ENCODE measurements at places on chromosomes 12 and 14.
A peak's percentile ranks its signal among the peaks of the same experiment; 100 is the strongest.

DNA sequence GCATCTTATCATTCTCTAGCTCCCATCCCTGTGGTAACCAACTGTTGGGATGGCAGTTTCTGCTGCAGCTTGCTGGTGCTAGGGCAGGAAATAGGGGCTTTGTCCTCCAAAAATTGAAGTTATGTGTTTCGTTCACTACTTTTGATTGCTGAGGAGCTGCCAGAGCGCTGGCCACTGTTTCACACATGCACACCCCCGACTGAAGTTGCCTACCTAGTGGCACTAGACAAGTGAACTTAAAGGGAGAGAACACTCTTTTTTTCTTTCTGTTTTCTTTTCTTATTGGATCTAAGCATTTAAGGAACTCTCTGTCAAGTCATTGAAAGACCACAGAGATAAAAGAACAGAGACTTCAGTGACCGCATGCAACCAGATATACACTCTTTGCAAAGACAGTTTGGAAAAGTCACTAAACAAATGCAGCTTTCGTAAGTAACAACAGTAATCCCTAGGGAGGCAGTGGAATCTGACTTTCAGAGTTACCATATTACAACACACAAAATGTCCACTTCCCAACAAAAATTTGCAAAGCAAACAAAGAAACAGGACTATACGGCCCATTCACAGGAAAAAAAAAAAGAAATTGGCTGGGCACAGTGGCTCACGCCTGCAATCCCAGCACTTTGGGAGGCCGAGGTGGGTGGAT is 12.0 kb downstream of the TFCP2 start:
- DNase-seq: peak; percentile 52

DNA sequence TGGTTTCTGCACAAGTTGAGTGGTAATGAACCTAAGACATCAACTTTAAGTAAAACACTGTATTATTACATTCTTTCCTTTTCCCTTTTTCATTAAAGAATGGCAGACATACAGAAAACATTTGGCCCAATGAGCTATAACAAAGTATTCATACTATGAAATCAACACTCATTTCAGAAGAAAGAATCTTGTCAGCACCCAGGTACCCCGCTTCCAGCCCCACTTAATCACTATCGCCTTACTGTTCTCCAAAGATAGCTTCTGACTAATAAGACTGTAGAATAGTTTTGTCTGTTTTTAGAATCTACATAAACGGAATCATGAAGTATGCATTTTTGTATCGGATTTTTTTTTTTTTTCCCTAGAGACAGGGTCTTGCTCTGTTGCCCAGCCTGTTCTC is 9.5 kb downstream of the CNTN1 start:
- DNase-seq: no peak

DNA sequence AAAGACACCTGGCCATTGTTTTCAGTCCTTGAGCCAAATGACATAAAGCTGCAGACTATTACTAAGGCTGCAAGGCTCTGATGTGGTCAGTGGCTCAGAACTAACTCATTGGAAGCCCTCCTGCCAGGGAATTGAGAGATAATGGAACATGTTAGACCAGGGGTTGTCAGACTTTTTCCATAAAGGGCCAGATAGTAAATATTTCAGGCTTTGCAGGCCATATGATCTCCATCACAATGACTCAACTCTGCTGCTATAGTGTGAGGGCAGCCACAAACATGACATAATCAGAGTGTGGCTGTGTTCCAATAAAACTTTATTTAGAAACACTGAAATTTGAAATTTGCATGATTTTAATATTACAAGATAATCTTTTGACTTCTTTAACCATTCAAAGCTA is 140.3 kb downstream of the TMEM30B start:
- DNase-seq: peak; percentile 88

DNA sequence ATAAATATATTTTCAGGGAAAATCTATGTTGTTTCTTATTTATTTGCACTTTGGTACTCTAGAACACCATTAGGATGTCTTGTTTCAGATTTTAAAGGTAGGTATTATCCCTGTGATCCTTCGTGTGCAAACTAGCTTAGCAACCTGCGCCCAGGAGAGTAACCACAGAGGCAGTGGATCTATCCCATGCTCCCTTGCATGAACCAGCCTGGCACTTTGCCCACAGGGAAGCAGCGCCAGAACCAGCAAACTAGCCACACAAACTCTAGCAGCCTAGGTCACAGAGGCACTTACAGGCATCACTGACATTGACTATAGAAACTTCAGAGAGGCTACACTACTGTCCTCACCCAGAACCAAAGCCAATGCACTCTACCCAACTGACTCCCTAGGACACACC is 76.1 kb downstream of the TSHR start:
- DNase-seq: no peak

- no peak for DNase-seq
Observed at GRCh38 chr14:104590240-104590965, 10.8 kb downstream of the C14orf180 start.
